Lower lobe of right lung (tissue), 2 donors: ENCODE measurements at places on chromosomes 1 and 21.

DNA sequence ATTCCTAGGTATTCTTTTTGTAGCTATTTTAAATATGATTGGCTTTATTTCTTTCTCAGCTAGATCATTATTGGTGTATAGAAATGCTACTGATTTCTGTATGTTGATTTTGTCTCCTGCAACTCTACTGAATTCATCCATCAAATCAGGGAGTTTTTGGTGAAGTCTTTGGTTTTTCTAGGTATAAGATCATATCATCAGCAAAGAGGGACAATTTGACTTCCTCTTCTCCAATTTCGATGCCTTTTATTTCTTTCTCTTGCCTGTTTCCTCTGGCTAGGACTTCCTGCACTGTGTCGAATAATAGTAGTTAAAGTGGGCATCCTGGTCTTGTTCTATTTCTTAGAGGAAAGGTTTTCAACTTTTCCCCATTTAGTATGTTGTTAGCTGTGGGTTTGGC lies 27.5 kb upstream of the PRKACB start:
- no peaks in the 10 kb centered on the region for H3K27me3 ChIP-seq
- no peak overlapping the region for H3K4me3 ChIP-seq
- DNase-seq, result no peak
- no peaks in the 10 kb centered on the region for H3K4me1 ChIP-seq
- no peaks in the 10 kb centered on the region for H3K36me3 ChIP-seq

- H3K27me3 ChIP-seq, result no peaks in the 10 kb centered on the region
- peaks cover 95% of the 10 kb centered on the region for H3K4me1 ChIP-seq
- no peak overlapping the region for H3K4me3 ChIP-seq
- DNase-seq, result peak; percentile 45
- H3K36me3 ChIP-seq, result peaks cover 6% of the 10 kb centered on the region
These were observed 45.4 kb downstream of the SKI start for GRCh38 chr1:2273401-2274090.

- H3K36me3 ChIP-seq, result no peaks in the 10 kb centered on the region
- H3K4me1 ChIP-seq, result no peaks in the 10 kb centered on the region
- no peaks in the 10 kb centered on the region for H3K27me3 ChIP-seq
- no peak overlapping the region for H3K4me3 ChIP-seq
- no peak overlapping the region for H3K27ac ChIP-seq
These were observed 15.0 kb upstream of the IL20 start for GRCh38 chr1:206850401-206850800.

GRCh38 chr1:154442006-154442740 lies 37.0 kb downstream of the IL6R start:
- peak overlapping the region; percentile 48 for H3K27ac ChIP-seq
- peaks cover 38% of the 10 kb centered on the region for H3K4me1 ChIP-seq
- peaks cover 67% of the 10 kb centered on the region for H3K36me3 ChIP-seq
- DNase-seq, result no peak
- H3K4me3 ChIP-seq, result no peak overlapping the region
- H3K27me3 ChIP-seq, result no peaks in the 10 kb centered on the region

- peak overlapping the region; percentile 99 for H3K27ac ChIP-seq
- H3K4me3 ChIP-seq, result peak overlapping the region; percentile 62
- DNase-seq, result no peak
- no peaks in the 10 kb centered on the region for H3K27me3 ChIP-seq
- H3K4me1 ChIP-seq, result peaks cover 18% of the 10 kb centered on the region
These were observed 1.4 kb downstream of the ACOT7 start for GRCh38 chr1:6391951-6392808.

GRCh38 chr1:204274446-204274845 lies 60.7 kb upstream of the GOLT1A start:
- DNase-seq, result no peak
- H3K27ac ChIP-seq, result no peak overlapping the region
- H3K4me1 ChIP-seq, result peaks cover 12% of the 10 kb centered on the region
- H3K27me3 ChIP-seq, result no peaks in the 10 kb centered on the region
- H3K4me3 ChIP-seq, result no peak overlapping the region

- H3K27me3 ChIP-seq, result no peaks in the 10 kb centered on the region
- no peak for DNase-seq
- H3K27ac ChIP-seq, result no peak overlapping the region
- no peaks in the 10 kb centered on the region for H3K36me3 ChIP-seq
- no peaks in the 10 kb centered on the region for H3K4me1 ChIP-seq
- no peak overlapping the region for H3K4me3 ChIP-seq
These were observed 642.9 kb downstream of the BRINP3 start for GRCh38 chr1:189834813-189835212.

DNA sequence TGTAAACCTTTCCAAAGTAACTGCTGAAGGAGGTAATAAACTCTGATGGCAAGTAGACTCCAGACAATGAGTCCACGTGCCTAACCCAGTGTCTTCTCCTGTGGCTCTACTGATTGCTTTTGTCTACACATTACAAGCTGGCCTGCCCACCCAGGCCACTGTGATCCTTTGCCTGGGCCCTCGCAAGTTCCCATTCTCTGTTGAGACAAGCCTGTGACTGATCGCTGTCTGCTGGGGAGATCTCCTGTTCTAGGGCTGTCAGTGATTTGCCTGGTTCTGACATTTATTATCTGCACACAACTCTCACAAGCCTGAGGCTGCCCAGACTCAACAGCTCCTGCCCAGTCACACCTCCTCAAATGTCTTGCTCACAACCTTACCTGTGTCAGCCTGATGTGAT lies 81.4 kb downstream of the CYYR1 start:
- no peaks in the 10 kb centered on the region for H3K27me3 ChIP-seq
- no peaks in the 10 kb centered on the region for H3K4me1 ChIP-seq
- no peak for DNase-seq
- no peak overlapping the region for H3K27ac ChIP-seq

DNA sequence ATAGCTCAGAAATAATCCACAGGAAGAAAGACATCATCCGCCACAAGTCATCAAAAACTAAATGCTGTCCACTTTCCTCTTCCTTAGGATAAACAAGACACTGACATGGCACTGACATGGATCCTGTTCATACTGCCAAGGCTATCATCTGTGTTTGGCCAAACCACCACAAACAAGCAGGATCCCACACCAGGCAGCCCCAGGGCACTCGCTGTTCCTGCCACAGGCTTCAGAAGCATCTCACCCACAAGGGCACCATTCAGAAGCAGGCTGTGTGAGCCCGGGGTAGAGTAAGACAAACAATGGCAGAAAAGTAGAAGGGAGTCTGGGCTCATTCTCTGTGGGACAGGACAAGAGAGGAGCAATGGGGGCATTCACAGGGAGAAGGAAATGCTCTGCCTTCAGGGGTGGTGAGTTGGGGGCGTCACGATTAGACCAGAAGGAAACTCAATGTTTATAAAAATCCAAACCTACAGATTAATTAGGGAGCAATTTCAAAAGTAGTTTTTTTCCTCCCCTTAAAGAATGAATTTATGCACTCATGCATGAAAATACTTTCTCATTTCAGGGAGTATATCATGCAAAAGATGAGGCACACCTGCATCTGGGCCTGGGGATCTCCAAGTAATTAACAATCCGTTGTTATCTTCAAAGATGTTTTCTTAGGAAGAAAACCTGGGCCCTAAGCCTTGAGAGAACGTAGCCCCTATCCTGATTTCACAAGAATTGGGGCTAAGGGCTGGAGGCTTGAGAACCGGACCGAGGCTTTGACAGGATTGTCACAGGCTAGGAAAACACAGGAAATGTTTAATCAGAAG lies 43.3 kb upstream of the ATP1A1 start:
- peak overlapping the region; percentile 67 for H3K27ac ChIP-seq
- no peak for DNase-seq
- H3K27me3 ChIP-seq, result no peaks in the 10 kb centered on the region
- H3K4me3 ChIP-seq, result no peak overlapping the region
- peaks cover 19% of the 10 kb centered on the region for H3K4me1 ChIP-seq
